ENCODE measurements at places on chromosomes 11 and 22.

GRCh38 chr11:68583041-68583446 lies 101.3 kb upstream of the GAL start:
- no peak for DNase-seq

- DNase-seq, result no peak
These were observed 1234.1 kb downstream of the BRD1 start for GRCh38 chr22:48593551-48593950.

GRCh38 chr11:130124096-130124495 lies 35.5 kb upstream of the ST14 start:
- no peak for DNase-seq

DNA sequence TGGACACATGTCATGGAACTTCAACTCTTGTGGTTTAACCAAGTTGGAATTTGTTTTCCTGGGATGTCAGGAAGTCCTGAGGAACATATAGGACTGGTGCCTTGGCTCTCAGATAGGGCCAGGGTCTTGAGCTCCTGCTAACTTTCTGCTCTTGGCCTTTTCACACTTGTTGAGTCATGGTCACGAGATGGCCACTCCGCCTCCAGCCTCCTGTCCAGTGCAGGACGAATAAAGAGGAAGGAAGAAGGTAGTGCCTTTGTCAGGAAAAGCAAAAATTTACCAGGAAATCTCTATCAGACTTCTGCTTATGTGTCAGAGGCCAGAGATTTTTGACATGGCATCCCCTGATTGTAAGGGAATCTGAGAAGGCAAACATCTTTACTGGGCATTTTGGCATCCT lies 89.1 kb upstream of the ARHGAP20 start:
- DNase-seq, result no peak

DNA sequence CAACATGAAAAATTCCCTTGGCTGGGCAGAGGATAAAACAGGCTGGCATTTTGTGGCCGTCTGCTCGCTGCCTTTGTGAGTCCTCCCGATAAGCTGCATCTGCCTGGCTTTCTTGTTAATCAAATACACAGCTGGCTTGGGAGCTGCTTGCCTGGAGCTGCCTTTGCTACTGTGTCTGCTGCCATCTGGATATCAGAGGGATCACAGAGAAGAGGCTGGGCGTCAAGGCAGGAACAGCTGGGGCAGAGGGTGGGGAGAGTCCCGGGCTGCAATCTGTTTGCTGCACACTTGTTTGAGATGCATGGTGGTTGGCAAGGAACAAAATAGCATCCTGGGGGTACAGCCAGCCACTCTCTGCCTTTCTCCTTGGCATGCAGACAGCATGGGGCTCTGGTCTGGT lies 36.0 kb downstream of the COMMD9 start:
- DNase-seq, result no peak

DNA sequence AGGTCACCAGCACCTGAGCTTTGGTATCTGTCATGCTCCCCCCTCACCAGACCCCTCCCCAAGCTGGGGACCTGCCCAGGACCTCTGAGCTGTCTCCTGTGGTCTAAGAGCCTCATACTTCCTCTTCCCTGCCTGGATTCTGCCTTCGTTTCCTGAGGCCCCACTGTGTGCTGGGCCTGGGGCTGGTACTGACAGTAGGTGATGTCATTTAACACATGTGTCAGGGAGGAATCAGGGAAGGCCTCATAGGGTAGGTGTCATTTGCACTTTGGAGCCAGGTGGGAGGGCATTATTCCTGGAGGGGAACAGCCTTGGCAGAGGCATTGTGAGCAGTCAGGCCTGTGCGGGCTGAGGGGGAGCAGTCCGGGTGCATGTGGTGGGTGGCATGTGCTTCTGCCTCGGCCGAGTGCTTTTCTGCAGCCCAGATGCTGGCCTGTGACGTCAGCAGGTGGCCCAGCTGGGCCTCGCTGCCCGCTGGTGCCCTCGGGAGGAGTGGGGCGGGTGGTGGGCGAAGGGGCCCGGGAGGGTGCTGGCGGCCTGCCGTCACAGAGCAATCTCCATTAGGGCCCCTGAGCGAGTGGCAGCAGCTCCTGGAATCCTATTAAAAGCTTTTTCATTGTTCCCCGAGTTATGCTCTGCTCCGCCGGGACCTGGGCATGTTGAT lies 9.1 kb downstream of the FLRT1 start:
- no peak for DNase-seq

DNA sequence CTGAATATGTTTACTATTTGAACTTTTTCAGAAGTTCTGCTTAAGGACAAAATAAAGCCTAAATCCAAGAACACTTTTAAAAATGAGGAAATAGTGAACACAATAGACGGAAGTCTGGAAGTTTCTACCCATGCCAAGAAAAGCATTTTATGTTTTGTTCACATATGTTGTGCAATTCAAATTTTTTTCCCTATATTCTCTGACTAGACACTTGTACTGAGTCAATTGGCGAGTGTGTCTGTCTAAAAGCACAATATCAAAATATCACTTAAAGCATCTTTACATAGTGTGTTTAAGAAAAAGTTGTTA lies 29.2 kb downstream of the INCENP start:
- no peak for DNase-seq

DNA sequence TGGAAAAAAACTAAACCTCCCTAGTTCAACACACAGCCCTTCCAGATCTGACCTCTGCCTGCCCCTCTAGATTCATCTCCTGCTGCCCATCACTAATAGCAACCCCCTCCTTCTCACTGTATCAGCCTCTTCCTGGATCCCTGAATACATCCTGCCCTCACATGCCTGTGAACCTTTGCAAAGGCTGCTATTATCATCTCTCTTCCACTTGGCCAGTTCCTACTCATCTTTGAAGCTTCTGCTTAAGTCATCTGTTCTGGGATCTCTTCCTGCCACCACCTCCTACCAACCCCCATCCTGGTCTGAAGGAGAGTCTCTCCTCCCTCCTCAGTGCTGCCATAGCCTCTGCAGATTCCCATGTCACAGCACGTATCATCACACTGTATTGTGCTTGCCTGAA lies 38.0 kb upstream of the AMOTL1 start:
- no peak for DNase-seq

DNA sequence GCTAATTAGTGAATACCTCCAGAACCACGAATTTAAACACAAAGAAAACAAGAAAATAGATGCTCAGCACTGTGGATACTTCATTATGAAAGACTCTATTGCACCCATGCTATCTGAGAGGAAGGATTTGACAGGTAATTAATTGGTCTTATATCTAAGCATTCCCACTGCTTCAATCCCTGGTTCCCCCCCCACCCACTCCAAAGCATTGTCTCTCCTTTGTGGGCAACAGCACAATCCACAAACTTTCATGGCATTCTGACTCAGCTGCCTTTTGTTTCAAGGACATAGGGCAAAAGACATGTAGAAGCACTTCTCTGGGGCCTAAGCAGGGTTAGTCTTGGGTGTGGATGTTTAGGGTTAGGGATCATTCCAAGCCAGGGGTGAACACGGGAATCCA lies 551.4 kb downstream of the BUD13 start:
- DNase-seq, result no peak
